ENCODE measurements at places on chromosomes 16 and 17.

DNA sequence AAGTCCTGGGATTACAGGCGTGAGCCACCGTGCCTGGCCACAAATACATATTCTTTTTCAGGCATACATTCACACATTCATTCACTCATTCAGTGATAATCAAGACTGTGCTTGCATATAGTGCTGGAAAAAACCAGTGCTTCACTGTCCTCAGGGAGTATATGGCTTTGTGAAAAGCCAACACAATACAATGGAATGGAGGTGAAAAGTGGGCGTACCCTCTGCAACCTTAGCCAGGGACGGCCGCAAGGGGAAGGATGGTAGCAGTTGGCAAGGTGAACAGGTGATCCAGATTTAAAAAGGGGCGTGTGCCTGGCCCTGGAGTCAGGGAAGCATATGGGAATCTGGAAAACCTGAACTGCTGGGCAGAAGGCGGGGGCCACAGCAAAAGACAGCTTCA, 18.1 kb upstream of the GAN start:
- DNase-seq: no peak

GRCh38 chr17:652314-652713, 62.3 kb downstream of the VPS53 start:
- no peak for DNase-seq

DNA sequence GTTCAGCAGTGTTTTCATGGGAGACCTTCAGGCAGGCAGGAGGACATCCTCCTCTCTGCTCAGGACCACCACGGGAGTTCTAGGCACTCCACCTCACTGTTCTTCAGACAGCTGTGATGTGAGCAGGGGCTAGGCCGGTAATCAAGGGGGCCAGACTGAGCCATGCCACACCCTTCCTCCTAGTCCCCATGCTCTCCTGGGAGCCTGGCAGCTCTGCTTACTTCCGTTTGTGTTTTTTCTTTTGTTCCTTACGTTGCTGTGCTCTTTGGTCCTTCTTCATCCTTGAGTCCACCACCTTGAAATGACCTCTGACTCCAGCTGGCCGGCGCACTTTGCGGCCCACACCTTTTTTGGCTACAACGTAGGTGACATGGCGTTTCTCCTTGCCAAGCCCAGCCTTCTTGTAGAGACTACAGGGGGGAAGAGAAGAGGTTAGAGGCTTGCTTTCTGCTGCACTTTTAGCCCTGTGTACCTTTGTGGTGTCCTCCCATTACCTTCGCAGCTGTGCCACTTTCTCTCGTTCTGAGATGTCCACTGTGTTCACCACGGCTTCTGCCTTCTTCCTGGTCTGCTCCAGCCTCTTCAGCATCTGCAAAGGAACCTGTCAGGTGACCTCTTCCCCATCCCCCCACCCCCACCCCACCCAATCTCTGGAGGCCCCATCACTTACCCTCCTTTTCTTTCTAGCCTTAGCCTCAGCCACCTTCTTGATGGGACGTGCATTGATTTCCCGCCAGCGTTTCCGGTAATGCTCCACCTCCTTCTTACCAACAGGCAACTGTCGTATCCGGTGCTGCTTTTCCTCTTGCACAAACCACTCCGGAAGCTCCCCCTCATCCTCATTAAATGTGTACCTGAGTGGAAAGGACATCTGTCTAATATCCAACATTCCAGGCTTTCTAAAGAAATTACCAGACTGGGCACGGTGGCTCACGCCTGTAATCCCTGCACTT, 7.4 kb upstream of the PSMC5 start:
- peak; percentile 67 for DNase-seq

GRCh38 chr16:22014271-22014873, 6.5 kb downstream of the MOSMO start:
- DNase-seq: no peak

GRCh38 chr16:47727131-47727530, 266.0 kb downstream of the PHKB start:
- DNase-seq: no peak

GRCh38 chr17:48132385-48132784, 24.8 kb downstream of the SNX11 start:
- no peak for DNase-seq

GRCh38 chr16:9050102-9050830, 41.2 kb upstream of the HAPSTR1 start:
- DNase-seq: no peak

DNA sequence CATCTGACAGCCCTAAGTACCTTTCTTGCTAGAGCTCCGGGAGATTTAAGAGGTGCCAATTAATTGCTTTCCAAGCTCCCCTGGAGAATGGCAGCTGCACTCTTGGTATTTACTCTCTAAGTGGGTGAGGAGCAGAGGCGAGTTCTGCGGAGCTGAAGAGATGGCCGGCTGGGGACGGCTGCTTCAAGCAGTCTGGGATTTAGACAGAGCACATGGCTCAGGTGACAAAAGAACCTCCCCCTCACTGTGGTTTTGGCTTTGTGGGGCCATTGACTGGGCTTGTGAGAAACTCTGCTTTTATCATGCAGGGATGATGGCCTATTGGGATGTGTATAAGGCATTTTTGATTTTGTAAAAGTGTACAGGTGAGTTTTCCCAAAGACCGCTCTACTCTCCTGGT, 239.3 kb upstream of the EEF2KMT start:
- no peak for DNase-seq

- no peak for DNase-seq
Measured at GRCh38 chr16:3470723-3471122, 24.6 kb downstream of the C16orf90 start.

Data from HL-60 (cell line).